HL-60 (cell line): ENCODE measurements at places on chromosomes 12 and 14.

GRCh38 chr14:54053386-54053745 lies 96.7 kb upstream of the BMP4 start:
- DNase-seq: no peak

GRCh38 chr14:93431036-93431670 lies 414 bp downstream of the UNC79 start:
- no peak for DNase-seq

GRCh38 chr12:72865921-72866320 lies 593.8 kb downstream of the TRHDE start:
- no peak for DNase-seq

DNA sequence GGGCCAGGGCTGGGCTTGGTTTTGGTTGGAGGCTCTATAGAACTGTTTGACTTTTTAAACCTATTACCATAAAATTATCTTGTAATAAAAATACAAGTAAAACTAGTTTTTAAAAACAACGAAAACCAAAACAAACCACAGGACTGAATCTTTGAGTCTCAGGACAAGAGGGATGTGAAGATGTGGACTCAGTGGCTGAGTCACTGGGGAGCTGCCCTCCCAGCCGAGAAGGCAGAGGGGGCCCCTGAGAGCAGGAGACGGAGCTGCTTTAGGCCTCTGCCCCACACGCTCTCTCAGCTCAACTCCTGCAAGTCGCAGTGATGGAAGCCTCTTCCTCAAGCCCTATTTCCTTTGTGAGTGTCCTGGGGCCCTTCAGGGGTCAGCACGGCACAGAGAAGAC lies 59.0 kb downstream of the CDC42BPB start:
- DNase-seq: no peak

- DNase-seq: no peak
These were observed 37.5 kb upstream of the CIT start for GRCh38 chr12:119914666-119915065.

DNA sequence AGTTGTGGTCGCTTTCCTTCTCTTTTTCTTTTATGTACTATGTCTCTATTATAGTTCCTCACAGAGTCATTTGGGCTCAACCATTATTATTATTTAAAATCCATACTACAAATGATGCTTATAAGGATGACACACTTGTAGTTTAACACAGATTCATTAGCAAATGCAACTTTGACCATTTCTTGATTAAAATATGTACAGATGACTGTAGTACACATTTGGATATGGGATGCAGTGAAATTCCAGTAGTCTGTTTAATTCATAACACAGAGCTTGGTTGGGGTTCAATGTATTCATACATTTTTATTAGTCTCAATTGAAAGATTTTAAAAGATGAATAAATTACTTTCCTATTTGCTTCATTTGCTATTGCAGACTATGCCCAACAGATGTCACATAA lies 30.0 kb downstream of the SLC38A1 start:
- no peak for DNase-seq

DNA sequence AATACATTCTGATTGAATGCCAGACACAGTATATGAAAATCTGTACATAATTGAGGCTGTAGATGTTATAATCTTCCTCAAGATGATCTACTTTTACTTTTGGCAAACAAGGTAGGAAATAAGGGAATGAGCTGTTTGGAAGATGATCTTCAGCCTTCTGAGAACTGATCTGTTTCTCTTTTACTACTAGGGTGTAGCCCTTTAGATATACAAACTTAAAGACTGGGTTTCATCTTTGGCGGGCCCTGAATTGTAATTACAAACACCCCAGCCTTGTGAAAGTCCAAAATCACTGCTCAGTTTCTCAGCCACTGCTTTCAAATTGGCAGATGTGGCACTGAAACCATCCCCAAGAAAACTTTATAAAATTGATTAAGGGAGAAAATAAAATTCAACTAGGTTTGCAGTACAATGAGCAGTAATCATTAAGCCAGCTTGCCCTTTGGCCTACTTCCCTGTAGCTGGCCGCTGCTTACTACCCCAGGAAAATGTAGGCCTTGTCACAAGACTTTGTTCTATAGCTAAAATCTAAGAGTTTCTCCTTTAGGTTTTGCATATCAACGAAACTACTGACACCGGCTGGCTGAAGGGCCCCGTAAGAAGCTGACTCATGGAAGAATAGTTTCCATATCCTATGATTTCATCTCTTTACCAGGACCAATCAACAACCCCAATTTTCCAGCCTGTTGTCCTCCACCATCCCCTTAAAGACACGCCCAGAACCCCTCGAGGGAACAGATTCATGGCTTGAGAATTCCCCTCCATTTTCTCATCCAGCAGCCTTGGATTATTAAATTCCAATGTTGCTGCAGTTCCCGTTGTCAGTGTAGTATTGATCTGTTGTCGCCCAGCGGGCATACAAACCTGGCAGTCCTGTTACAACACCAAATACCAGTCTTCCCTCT lies 210.8 kb downstream of the PCNX1 start:
- DNase-seq: no peak

DNA sequence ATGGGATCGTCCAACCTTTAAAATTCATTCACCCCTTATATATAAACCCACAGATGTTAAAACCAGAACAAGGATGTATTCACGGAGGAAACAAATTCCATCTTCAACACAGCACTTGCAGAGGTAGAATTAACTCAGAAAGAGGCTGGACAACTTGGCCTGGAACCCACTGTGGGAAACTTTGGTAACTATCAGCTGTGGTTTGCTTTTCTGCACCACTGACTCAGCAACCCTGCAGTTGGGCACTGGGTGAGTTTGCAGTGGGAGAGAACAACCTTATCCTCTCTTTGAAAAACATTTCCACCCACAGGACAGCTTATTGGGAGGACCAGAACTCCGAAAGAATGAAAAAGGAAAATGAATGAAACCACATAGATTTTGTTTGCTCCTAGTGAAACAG lies 66.3 kb downstream of the ZNF664 start:
- DNase-seq: no peak

DNA sequence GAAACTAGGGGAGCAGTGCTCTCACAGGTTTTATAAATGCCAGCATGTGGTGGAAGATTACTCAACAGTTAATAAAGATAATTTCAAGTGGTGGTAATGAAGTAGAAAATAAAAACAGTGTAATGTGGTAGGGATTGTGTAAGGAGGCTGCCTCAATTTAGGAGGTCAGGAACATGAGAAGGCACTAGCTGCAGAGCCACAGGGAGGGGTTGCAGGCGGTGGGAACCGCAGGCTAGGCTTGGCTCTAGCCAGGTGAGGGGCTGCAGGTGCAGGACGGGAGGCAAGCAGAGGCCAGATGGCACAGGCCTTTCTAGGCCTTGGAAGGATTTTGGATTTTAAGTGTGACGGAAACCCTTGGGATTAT lies 768 bp downstream of the METTL25 start:
- DNase-seq: peak; percentile 6

DNA sequence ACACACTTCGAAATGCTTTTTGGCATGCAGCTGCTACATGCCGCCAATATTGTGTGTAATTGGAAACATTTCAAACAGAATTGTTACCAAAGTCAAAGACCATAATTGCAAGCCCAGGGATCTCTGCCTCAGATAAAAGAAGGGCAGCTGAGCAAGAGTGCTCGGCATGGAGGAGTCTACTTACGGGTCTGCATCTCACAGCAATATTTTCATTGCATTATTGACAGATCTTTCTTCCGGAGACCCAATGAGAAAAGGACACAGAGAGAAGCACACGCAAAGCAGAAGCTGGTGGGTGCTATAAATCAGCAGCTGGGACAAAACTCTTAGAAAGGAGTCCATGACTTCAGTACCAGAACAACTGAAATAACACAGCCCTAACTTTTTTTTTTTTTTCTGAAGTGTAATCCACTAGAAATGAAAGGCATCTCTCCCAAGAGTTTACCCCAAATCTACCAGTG lies 4.9 kb downstream of the PRICKLE1 start:
- no peak for DNase-seq

DNA sequence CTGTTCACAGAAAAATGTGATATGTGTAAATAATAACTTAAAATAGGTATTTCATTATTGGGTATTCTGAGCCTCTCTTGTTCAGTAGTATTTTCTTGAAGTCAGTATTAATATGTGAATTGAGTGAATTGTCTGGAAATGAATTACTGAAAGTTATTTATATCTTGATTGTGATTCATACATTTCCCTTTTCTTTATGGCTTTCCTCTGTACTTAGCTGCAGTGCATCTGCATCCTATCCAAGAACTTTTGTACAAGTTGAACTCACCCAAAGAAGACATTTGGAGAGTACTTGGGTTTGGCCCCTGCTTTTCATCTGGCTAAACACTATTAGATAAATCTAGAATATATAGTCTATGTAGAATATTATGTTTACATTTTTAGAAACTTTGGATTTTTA lies 326.0 kb downstream of the RAD51B start:
- no peak for DNase-seq

- DNase-seq: no peak
These were observed 709 bp downstream of the TCL1B start for GRCh38 chr14:95686935-95687334.

- DNase-seq: peak; percentile 6
These were observed 112.8 kb downstream of the SYT1 start for GRCh38 chr12:78977304-78977867.

GRCh38 chr14:89600950-89601826 lies 184.2 kb upstream of the FOXN3 start:
- no peak for DNase-seq

DNA sequence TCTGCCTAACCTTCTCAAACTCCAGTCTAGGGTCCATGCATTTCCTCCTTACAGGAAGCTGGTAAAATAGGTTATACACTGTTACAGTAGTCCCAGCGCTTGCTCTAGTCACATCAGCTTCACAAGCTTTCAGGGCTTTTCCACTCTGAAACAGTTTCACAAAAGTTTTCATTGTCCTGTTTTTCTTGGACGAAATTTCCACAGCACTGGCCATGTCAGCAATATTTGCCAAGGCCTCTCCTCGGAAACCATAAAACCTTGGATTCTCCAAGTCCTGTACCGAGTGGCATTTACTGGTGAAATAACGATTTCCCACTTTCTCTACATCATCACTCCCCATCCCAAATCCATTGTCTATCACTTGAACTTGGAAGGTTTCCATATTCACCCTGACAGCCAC lies 2.1 kb downstream of the MLH3 start:
- DNase-seq: no peak

DNA sequence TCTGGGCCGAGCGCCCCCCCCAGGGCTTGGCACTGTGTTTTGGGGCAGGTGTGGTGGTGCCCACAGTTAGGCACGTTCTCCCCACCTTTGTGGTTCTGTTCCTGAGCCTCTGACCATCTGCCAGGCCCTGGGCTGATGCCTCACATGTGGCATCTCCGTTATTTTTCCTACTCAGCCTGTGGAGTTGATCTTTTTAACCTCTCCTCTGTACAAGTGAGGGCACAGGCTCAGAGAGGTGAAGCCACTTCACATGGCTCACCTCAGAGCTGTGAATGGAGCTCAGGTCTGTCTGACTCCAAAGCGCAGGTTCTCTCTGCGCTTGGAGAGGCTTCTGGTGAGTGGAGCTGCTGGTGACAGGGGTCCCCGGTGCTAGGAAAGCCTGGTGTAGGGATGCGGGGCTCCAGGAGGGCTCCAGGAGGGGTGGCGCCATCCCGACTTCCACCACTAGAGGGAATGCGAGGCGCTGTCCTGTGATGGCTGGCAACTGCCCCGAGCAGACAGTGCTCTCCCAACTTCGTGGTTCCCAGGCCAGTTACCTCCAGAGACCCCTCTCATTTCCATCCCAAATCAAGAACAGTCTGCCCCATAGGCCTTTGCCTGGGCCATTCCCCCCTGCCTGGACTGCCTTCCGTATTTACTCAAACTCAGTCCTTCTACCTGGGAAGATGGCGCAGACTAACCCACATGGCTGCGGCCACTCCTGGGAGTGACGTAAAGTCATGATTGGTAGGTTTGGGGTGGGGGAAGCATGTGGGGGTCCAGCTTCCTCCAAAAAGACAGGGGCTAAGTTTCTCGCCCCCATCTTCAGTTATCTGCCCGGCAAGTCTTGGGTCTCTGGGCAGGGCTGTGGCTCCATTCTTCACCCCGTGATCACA lies 9.9 kb downstream of the BCL7A start:
- DNase-seq: no peak

GRCh38 chr12:131087991-131088700 lies 134.4 kb downstream of the ADGRD1 start:
- DNase-seq: no peak

- peak; percentile 65 for DNase-seq
These were observed 25.3 kb downstream of the IGF1 start for GRCh38 chr12:102454808-102455760.

DNA sequence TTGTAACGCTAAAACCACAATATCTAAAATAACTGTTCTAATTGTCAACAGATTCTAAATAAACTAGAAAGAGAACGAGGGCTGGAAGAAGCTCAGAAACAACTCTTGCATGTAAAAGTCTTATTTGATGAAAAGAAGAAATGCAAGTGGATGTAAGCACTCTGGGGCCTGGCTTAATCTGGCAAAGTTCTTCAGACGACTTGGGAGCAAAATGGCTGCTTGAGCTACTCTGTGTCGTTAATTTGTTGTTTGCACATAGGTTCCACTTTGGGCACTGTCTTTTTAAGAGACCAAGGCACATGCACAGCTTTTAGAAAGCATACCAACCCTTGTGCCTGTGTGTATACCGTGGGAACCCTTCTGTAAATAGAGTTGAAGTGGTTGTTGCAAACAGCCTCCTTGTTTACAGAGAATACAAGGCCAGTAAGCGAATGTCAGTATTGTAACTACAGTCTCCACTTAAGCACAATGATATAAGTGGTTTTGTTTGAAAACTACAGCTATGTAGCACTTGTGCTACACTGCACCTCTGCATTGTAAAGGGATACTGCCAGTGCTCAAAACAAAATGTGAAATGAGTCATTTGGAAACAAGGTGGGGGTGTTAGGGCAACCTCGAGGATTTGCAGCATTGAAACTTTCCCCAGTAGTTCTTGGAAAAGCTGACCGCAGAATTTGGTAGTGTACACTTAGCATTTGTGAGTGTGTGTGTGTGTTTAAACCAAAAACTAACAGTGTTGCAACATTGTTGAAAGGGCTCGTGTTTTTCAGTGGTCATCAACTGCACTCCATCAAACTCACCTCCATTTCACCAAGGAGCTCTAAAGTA lies 154.3 kb downstream of the CEP83 start:
- DNase-seq: no peak

DNA sequence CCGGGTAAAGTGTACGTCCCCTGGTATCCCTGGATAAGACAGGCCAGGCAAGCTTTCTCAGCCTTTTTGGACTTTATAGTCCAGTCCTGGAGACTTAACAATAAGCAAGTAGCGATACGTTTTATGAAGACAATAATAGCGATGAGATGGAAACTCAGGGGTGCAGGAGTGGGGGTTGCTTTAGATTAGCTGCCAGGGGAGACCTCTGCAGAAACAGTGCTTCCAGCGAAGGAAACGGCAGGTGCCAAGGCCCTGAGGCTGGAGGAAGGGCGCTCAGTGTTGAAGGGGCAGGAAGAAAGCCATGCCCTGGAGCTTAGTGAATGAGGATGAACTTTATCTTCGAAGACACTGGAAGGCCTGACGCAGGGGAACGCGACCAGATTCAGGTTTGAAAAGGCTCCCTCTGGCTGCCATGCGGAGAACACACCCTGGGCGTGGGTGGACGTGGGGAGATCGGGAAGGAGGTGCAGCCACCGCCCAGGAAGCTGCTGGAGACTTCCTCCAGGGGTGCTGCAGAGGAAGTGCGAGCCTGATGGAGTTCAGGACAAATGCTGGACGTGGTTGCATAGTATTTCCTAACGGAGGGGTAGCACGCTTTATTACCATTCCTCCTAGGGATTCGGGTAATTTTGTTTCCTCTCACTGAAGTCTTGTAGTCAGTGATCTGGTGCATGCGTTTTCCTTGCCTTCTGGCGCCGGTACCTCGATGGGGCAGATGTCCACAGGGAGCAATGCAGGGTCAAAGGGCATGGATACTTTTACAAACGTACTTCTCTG lies 26.1 kb upstream of the UBC start:
- peak; percentile 95 for DNase-seq

GRCh38 chr12:120532701-120533238 lies 1.4 kb upstream of the RNF10 start:
- no peak for DNase-seq
